Right lung (tissue), 10 donors: ENCODE measurements at places on chromosomes 2 and 18.

DNA sequence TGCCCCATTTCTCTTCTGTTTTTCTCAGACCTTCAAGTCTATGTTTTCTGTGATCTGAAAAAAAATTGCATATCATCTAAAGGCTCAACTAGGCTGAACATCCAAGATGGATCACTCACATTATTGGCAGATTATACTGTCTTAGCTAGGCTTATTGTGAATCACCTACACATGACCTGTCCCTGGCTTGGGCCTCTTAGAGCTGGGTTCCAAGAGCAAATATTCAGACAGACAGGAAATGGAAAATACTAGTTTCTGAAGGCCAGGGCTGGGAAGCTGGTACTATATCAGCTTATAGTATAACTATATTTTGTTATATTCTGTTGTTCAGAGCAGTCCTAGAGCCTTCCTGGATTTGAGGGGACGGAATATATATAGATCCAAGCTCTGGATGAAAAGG is 90.3 kb downstream of the PIK3C3 start:
- no peak for DNase-seq

DNA sequence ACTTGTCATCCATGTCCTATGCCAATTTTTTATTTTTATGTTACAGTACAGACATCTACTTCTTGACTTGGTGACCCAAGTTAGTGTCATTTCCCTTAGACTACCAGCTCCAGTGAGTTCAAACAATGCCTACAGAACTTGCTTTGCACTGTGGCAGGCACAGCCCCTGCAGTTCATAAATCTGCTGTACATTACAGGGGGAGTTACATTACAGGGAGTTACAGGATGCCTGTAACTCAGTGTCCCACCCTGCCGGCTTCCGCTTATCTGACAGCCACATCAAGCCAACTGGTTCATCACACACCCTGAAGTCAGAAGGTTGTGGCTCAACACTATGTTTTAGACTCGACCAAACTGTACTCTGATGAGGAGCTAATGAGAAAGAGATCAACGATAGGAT is 7.8 kb upstream of the NPAS2 start:
- no peak for DNase-seq

- DNase-seq: no peak
Observed at GRCh38 chr2:10047616-10048500, 4.5 kb downstream of the KLF11 start.

DNA sequence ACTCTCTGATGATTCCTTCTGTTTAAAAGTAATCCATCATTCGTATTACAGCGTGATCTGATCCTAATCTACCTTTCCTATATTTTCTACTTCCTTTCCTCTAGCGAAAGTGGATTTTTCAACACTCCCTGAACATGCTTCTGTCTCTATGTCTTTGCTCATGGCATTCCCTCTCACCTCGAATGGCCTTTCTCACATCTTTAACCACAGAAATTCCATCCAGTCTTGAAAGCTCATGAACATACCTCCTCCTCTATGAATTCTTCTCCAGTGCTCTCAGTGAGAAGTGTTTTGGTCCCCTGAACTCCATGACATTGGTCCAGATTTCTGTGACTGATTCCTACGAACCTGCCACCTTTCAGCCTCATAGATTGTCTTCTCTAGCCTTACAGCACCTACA is 323.2 kb downstream of the RAD51AP2 start:
- no peak for DNase-seq
